Endothelial cell of umbilical vein (primary cell): ENCODE measurements at places on chromosomes 3 and 15. TPM values are rescaled to one million over a fixed set of nuclear protein-coding genes. Genes with fewer than 3 reads are reported as not detected.

GRCh38 chr3:98874602-98875249 lies 26.8 kb downstream of the DCBLD2 start:
- no peaks in the 10 kb centered on the region for H3K36me3 ChIP-seq
- H3K27me3 ChIP-seq: no peaks in the 10 kb centered on the region
- H3K27ac ChIP-seq: no peak overlapping the region
- H3K4me3 ChIP-seq: no peak overlapping the region
- no peaks in the 10 kb centered on the region for H3K4me1 ChIP-seq

DNA sequence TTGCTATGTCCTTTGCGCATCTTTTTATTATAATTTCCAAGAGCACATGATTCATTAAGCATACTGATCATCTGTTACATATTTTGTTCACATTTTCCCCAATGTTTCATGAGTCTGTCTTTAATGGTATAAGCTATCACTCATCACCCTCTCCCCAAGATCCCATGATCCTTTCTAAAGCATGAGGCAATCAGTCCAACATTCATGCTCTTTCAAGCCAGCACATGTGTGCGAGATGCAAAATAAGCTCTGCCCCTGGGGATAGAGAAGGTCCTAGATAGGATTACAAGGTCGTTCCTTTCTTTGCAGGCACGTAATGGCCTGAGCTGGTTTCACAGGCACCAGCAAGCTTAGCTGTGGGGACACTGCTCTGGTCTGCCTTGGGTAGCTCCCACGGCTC lies 32.2 kb upstream of the B3GNT5 start:
- H3K4me1 ChIP-seq: no peaks in the 10 kb centered on the region
- no peak for DNase-seq
- H3K36me3 ChIP-seq: no peaks in the 10 kb centered on the region
- H3K27me3 ChIP-seq: no peaks in the 10 kb centered on the region

- no peaks in the 10 kb centered on the region for H3K27me3 ChIP-seq
- no peak for DNase-seq
- H3K4me1 ChIP-seq: no peaks in the 10 kb centered on the region
- no peak overlapping the region for H3K4me3 ChIP-seq
- H3K27ac ChIP-seq: no peak overlapping the region
These were observed 165.5 kb downstream of the MEX3B start for GRCh38 chr15:81880314-81880713.

DNA sequence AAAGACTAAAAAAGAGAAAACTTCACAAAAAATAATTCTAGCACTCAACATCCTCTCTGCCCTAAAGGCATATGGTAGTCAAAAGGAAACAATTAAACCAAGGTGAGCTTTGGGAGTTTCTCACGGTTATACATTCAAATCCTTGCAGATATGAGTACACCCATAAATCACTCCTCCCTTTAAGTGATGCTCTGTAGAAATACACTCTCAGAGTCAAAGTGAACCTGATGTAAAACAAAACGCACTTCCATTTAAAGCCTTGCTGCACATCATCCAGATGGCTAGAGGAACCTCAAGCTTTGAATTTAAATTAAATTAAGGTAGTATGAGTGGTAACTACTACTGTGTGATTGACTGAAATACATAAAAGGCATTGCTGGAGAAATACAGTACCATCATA lies 36.0 kb upstream of the AADAC start:
- no peaks in the 10 kb centered on the region for H3K36me3 ChIP-seq
- no peak overlapping the region for H3K4me3 ChIP-seq
- H3K27ac ChIP-seq: no peak overlapping the region
- no peak for DNase-seq
- no peaks in the 10 kb centered on the region for H3K27me3 ChIP-seq
- peaks cover 6% of the 10 kb centered on the region for H3K4me1 ChIP-seq

DNA sequence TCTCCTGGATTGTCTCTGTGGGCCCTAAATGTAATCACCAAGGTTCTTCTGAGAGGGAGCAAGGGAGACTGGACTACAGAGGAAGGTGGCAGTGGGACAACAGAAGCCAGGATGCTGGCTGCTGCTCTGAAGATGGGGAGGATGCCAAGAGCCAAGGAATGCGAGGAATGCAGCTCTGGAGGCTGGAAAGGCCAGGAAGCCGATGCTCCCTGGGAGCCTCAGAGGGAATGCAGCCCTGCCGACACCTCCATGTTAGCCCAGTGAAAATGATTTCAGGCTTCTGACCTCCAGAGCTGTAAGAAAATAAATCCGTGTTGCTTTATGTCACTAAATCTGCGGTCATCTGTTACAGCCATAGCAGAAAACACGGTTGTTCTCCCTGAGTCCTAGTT lies 44.1 kb downstream of the UMPS start:
- peak overlapping the region; percentile 70 for H3K27ac ChIP-seq
- H3K27me3 ChIP-seq: no peaks in the 10 kb centered on the region
- no peaks in the 10 kb centered on the region for H3K36me3 ChIP-seq

DNA sequence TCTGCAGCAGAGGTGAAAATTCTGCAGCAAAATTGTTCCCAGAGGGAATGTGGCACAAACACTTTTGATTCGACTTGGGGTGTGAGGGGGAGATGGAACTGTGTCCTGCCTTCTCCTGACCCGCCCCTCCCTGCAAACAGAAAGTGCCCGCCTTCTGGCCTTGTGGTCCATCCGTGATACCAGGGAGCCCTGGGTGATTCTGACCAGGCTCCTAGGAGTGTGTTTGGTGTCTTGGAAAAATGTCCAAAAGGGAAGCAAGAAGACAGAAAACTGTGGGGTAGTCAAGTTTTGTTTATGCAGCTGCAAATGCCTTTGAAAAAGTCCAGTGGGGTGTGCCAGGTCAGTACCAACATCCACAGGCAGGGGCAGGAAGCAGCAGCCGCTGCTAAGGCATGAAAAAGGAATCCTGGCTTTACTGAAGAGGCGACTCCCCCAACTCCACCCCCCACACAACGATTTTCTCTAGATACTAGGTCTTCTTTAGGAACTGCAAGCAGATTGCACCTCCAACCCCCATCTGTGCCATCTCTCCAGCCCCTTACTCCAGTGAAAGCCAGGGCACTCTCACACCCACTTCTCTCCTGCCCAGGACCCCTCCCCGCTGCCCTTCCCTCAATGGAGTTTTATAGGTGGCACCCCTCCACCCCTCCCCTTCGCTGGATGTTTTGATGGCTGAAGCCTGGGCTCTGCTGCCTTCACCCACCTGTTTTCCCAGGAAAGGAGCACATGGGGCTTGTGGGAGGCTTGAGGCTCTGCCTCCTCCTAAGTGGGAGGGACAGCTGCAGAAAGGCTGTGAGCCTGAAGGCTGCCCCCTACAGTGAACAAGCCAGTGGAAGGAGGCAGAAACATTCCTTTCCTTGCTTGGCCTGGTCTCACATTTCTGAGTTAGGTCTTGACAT lies 82.4 kb upstream of the HERC1 start:
- H3K27me3 ChIP-seq: no peaks in the 10 kb centered on the region
- H3K27ac ChIP-seq: no peak overlapping the region
- H3K4me3 ChIP-seq: no peak overlapping the region
- peak; percentile 78 for DNase-seq
- H3K4me1 ChIP-seq: peaks cover 7% of the 10 kb centered on the region
- H3K36me3 ChIP-seq: no peaks in the 10 kb centered on the region

- peak; percentile 35 for DNase-seq
- no peaks in the 10 kb centered on the region for H3K36me3 ChIP-seq
- no peaks in the 10 kb centered on the region for H3K27me3 ChIP-seq
- H3K4me1 ChIP-seq: no peaks in the 10 kb centered on the region
These were observed 138.4 kb downstream of the PLCL2 start for GRCh38 chr3:17023006-17023664.

DNA sequence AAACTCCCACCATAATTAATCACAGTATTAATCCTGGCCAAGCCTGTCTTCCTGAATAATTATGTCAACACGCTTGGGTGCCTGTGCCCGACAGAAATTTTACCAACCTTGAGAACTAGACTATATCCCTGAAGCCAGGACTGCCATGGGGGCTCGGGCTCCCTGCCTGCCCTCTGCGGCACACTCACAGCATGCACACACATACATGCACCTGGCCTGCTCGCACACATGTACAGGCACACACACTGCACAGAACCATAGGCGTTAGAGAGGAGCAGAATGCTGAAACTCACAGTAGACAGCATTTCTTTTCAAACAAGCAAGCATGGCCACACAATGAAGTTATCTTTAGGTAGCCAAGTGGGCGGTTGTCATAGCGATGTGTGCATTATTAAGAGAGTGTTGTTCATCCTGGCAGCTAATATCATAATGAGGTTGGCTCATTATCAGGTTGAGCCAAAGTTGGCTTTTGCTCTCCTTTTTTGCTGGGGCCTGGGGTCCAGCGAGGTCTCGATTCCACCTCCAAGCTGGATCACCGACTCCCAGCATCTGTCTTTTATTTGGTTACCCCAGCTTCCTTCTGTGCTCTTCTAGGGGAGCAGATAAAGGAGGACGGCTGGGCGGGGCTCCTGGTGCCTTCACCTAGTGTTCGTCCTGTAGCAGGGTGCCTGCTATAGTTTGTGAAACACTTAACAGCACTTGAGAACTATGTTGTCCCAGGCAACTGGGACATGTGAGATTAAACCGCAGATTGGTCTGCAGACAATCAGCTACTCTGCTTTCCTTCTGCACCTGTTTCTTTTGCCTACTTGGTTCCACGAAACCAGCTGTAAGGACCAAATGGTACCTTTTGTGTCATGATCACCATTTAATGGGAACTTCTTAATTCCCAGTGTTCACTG lies 91.4 kb downstream of the ZNF621 start:
- no peak overlapping the region for H3K27ac ChIP-seq
- no peak overlapping the region for H3K4me3 ChIP-seq
- no peak for DNase-seq
- H3K36me3 ChIP-seq: no peaks in the 10 kb centered on the region
- peaks cover 7% of the 10 kb centered on the region for H3K27me3 ChIP-seq

- H3K27me3 ChIP-seq: peaks cover 3% of the 10 kb centered on the region
- no peak overlapping the region for H3K4me3 ChIP-seq
- no peaks in the 10 kb centered on the region for H3K4me1 ChIP-seq
- no peak for DNase-seq
- no peaks in the 10 kb centered on the region for H3K36me3 ChIP-seq
These were observed 14.7 kb upstream of the RAB6B start for GRCh38 chr3:133910422-133910821.

GRCh38 chr15:39888243-39888642 lies 31.8 kb downstream of the GPR176 start:
- no peaks in the 10 kb centered on the region for H3K27me3 ChIP-seq
- no peak overlapping the region for H3K27ac ChIP-seq
- H3K4me1 ChIP-seq: peaks cover 9% of the 10 kb centered on the region
- H3K36me3 ChIP-seq: no peaks in the 10 kb centered on the region
- DNase-seq: no peak
- H3K4me3 ChIP-seq: no peak overlapping the region

DNA sequence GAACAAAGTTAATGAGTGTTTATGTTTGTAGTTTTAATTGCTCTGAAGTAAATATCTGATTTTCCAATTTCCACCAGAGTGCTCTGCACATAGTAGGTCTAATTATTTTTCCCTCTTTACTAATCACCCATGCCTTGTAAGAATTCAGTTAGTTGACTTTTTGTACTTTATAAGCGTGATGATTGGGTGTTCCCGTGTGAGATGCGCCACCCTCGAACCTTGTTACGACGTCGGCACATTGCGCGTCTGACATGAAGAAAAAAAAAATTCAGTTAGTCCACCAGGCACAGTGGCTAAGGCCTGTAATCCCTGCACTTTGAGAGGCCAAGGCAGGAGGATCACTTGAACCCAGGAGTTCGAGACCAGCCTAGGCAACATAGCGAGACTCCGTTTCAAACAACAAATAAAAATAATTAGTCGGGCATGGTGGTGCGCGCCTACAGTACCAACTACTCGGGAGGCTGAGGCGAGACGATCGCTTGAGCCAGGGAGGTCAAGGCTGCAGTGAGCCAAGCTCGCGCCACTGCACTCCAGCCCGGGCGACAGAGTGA lies 507 bp upstream of the VHL start:
- no peak overlapping the region for H3K4me3 ChIP-seq
- DNase-seq: no peak
- H3K36me3 ChIP-seq: no peaks in the 10 kb centered on the region
- H3K27me3 ChIP-seq: no peaks in the 10 kb centered on the region
- H3K27ac ChIP-seq: no peak overlapping the region

DNA sequence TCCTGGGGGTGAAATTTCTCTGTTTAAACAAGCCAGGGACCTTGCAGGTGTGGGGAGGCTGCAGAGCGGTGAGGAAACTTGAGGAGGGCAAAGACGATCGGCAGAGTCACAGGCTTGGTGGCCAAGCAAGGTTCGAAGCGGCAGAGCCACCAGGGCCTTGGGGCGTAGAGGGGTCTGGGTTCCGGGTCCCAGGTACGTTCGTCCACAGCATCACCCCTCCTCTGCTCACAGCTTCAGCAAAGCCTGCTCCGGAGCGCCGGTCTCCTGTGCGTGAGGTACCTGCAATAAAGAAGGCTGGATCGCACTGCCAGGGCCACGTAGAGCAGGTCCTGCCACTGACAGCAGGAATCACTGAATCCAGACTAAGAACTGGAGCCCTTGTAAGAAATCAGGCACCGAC lies 66.8 kb upstream of the PCSK6 start:
- no peak overlapping the region for H3K27ac ChIP-seq
- H3K27me3 ChIP-seq: no peaks in the 10 kb centered on the region
- DNase-seq: no peak
- H3K4me3 ChIP-seq: no peak overlapping the region

DNA sequence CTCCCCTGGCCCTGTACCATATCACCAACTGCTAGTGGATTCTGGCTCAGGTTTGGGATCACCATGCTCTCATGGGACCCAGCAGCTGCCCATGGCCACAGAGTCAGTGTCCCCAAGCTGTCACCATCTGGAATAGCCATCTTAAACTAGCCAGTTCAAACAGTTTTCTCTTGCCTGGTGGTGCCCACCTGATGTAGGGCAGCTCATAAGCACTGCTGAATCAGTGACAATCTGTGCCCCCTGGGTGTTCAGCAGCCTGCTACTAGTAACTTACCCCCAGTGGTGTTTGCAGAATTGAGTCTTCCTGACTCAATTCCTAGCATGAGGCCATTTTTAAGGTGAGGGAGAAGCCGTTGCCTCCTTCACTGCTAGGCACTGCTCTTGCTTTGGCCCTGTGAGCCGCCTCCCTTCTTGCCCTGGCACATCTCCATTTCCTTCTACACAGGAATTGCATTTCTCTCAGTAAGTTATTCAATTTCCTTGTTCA lies 7.9 kb downstream of the RPSA start:
- no peak overlapping the region for H3K27ac ChIP-seq
- H3K27me3 ChIP-seq: no peaks in the 10 kb centered on the region
- peaks cover 5% of the 10 kb centered on the region for H3K4me1 ChIP-seq
- H3K36me3 ChIP-seq: peaks cover 26% of the 10 kb centered on the region
- no peak overlapping the region for H3K4me3 ChIP-seq

DNA sequence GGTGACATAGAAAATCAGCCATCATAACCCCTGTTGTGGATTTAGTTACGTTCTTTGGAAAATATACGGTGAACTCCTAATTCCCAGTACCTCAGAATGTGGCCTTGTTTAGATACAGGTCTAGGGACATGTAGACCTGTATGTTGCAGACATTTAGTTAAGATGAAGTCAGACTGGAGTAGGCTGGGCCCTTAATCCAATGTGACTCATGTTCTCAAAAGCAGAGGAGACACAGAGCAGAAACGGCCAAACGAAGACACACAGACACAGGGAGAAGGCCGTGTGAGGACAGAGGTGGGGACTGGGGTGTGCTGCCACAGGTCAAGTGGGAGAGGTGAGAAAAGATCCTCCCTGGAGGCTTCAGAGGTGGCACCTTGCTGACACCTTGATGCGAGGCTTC lies 119.0 kb upstream of the PROK2 start:
- H3K27me3 ChIP-seq: no peaks in the 10 kb centered on the region
- no peaks in the 10 kb centered on the region for H3K36me3 ChIP-seq
- no peaks in the 10 kb centered on the region for H3K4me1 ChIP-seq
- H3K4me3 ChIP-seq: no peak overlapping the region

The MAP1A gene
- total RNA-seq: 2.1 and 4.8 TPM in 2 replicates

The MFGE8 gene
- 108 and 111 TPM in 2 replicates for total RNA-seq
